RWPE2 (cell line): ENCODE measurements at places on chromosomes 1 and 21.

DNA sequence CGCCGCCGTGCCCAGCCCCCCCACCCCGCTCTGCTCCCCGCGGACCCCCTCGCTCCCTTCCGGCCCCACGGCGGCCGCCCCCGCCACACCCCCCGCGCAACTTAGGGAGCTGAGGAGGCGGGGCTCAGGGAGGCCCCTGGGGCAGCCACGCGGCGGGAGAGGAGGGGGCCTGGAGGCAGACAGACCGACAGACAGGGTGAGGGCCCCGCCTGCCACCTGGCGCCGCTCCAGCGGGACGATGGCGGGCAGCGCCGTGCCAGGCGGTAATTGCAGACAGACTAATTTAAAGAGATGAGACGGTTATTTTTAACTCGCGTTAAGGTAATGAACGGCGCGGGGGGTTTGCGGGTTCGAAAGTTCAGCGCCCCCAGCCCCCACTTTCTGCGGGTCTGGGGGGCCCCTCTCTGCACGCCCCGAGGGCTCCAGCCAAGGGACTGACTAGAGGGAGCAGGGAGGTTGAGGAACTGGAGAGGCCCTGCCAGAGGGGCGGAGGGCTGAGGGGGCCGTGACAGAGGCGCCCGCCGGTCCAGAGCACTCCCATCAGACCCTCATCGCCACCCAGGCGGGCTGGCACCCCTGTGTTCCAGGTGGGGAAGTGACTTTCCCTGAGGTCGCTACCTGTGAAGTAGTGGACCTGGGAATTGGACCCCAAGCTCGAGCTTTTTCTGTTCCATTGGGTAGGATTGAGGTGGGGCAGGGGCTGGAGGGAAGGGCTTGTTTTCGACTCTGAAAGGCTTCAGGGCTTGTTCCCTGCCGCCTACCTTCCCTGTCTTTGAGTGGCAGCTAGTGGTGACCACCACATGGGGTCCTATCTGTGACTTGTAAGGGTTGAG, 5.4 kb downstream of the FOXO6 start:
- no peak for DNase-seq

DNA sequence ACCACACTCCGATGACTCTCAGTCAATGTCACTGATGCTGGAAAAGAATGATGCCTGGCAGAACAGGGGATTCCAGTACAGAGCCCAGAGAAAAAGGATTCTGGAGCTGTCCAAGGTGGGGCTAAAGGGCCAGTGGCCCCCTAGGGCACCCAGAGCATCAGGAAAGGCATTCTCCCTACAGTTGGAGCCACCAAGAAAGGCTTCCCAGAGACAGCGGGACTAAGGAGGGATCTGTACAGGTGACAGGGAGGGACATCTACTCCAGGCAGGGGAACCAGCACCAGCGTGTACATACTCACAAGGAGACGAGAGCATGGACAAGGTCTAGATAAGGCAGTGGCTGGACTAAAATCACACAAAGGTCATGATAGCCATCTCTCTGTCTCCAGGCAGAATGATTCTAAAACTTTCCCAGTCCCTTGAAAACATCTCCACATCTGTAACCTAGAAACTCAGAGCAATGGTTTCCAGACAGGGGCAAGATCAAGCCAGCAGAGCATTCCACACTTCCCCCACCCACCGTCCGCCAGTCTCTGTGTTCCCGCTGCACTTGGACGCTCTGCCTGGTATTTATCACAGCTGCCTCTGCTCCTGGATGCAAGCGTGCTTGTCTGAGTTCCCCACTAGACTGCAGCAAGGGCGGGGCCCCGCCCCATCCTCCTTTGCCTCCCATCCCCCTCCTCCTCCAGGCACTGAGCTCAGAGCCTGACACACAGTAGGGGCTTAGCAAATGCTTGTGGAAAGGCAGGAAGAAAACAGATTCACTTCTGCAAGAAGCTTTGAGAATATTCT, 111.6 kb upstream of the ZC3H12A start:
- DNase-seq = no peak

DNA sequence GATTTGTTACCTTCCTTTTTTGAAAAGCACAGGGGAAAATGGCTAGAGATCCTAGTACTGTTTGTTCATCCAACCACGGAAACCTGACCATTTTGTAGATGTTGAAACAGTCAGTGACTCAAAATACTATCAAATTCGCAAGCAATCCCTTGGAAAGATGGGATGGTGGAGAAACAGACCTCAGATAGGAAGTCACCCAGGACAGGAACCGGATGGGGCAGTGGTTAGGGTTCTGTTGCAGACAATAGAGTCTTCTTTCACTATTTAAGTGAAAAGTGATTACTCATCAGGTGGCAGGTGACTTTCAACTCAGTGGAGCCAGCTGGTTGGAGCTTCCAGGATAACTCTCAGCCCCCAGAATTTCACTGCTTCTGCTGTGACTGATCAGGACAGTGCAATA, 17.0 kb downstream of the LHX4 start:
- no peak for DNase-seq

- DNase-seq = peak; percentile 7
Observed at GRCh38 chr1:227947676-227948492, at the start of gene WNT9A. Gene WNT9A, minus strand, starts transcription at chr1:227947932. Its CDS starts 45 bp downstream, at chr1:227947887.

GRCh38 chr1:54246116-54246721, 46.3 kb downstream of the MRPL37 start:
- no peak for DNase-seq

DNA sequence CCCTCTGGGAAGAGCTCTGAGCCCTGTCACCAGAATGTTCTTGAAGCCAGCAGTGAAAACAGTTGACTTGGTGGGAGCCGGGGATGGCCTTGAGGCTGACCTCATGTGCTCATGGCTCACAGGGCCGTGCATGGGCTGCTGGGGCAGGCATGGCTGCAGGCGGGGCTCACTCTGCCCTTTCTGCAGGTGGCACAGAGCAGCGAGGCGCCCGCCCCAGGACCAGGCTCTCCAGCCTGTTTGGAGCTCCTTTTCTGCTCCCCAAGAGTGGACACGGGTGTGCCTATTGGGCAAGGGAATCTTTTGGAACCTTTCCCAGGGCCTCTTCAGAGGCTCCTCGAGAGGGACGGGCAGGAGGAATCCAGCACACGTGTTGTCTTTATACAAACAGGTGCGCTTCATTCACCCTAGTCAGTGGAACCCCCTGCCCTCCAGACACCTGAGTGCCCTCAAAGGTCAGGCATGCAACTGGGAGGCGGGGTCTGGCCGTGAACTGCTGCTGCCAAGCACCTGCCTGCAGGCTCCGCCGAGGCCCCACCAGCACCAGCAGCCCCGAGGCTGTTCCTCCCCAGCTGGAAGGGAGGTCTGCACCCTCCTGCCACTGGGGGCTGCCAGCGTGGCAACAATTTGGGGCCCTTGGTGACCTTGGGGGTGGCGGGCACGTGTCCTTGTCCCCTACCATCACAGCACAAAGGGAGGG, 2.6 kb upstream of the TTC34 start:
- peak; percentile 51 for DNase-seq

- no peak for DNase-seq
Observed at GRCh38 chr1:101198842-101199636, 37.8 kb upstream of the S1PR1 start.

DNA sequence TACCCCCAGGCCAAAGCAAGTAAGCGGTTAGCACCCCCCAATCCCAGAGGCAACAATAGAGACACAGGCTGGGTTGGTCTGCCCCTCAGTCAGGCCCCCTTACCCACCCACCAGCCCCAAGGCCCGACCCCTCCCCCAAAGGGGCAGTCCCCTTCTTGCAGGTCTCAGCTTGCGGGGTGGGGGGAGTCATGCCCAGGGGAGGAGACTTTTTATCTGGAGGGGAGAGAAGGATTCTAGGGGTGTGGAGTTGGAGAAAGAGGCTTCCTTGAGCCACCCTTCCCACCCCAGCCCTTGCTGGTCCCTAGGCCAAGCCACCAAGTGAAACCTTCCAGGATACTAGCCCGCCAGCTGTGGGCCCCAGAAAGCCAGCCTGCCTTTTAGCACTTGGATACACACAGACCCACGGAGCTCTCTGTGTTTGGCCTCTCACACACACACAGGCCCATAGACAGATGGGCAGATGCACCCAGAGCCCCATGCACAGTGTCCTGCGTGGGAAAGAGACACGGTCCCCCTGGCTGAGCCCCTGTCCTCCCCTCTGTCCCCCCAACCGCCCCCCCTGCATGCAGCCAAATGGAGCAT, 7.1 kb downstream of the TMEM54 start:
- DNase-seq = no peak

GRCh38 chr21:34939673-34940331, 109.3 kb downstream of the RUNX1 start:
- no peak for DNase-seq

- no peak for DNase-seq
Observed at GRCh38 chr1:204249736-204250427, 36.1 kb upstream of the GOLT1A start.

- no peak for DNase-seq
Observed at GRCh38 chr1:76084029-76084627, 9.6 kb downstream of the ST6GALNAC3 start.

DNA sequence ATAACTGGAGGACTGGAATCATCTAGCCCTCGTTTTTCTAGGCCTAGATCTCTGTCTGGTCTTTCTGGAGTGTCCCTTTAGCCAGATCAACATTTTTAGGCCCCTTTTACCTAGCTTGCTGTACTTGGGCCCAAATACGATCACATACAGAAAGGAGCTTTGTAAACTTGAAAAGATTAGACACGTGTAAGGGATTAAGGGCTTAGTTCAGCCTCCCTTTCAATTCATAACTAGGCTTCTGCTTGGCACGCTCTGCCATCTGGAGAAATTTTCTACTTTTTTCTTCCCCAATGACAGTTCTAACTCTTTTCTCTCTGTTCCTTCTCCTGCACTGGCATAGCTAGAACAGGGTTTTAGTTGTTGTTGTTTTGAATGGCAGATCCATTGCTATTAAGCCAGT, 153.3 kb upstream of the BEND5 start:
- no peak for DNase-seq

GRCh38 chr1:11653101-11653860, 948 bp downstream of the FBXO2 start:
- DNase-seq = peak; percentile 93

DNA sequence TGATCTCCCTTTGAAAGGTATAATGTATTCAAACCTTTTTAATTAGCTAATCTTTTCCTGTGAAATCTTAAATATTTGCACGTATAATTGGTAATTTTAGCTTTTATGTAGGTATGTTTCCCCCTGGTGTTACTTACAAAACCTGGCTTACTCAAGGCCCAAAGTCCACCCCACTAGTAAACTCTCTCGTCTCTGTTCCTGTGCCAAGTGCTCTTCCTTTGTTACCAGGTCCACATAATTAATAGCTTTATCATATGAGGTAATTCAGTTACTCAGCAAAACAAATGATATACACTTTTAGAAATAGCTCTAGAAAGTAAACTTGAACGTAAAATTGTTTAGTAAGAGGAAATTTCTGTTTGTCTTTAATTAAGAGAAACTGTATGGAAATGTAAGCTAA, 36.7 kb downstream of the NFIA start:
- no peak for DNase-seq

DNA sequence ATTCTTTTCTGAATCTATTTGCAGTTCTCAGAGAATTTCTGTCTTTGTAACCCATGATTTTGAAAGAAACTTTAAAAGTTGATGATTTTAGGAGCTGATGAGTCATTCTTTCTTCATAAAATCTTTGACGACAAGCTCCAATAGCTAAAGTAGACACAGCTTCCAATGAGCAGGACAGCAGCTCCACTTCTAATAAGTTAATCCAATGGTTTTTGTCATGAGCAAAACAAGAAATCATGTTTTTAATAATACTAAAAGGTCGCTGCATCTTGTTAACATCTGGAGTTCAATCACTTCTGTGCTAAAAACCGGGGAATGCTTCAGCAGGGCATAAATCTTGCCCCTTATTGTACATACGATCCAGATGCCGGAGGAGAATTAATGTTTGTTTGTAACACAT, 48.9 kb upstream of the GORAB start:
- DNase-seq = no peak

- no peak for DNase-seq
Observed at GRCh38 chr1:107016376-107016978, 40.0 kb upstream of the PRMT6 start.

GRCh38 chr1:232096751-232097150, 470.2 kb downstream of the DISC1 start:
- DNase-seq = no peak
